Panc1 (cell line): ENCODE measurements at places on chromosomes 3 and 15. TPM values are rescaled to one million over a fixed set of nuclear protein-coding genes. Genes with fewer than 3 reads are reported as not detected.
A peak's percentile ranks its signal among the peaks of the same experiment; 100 is the strongest.

GRCh38 chr3:52176951-52177700 is 20.8 kb upstream of the ALAS1 start:
- H3K4me3 ChIP-seq, result no peak overlapping the region
- H3K4me1 ChIP-seq, result no peaks in the 10 kb centered on the region; the same call in 1 of the 2 replicates
- no peak for DNase-seq
- no peaks in the 10 kb centered on the region for H3K27me3 ChIP-seq
- no peak overlapping the region for H3K27ac ChIP-seq
- no peaks in the 10 kb centered on the region for H3K36me3 ChIP-seq

DNA sequence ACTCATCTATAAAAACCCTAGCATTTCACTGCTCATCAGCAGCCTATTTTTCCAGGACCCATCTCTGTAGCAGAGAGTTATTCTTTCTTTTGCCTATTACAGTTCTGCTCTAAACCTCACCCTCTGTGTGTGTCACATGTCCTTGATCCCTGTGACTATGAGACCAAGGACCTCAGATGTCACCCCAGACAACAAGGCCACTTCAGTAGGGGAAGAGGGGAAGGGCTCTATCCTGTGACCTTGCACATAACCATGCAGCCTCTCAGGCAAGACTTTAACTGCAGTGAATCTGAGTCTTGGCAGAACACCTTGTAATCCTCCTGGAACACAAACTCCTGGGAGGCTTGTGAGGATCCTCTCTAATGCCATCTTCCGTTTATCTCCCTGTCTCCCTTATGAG is 4.4 kb upstream of the ZNF589 start:
- no peak overlapping the region for H3K27ac ChIP-seq
- H3K4me3 ChIP-seq, result no peak overlapping the region
- DNase-seq, result no peak
- no peaks in the 10 kb centered on the region for H3K27me3 ChIP-seq

Gene SMC4
- total RNA-seq, result 160 TPM

GRCh38 chr3:124893526-124893925 is 6.4 kb upstream of the ITGB5 start:
- no peaks in the 10 kb centered on the region for H3K27me3 ChIP-seq
- H3K4me1 ChIP-seq, result peaks cover 5% of the 10 kb centered on the region
- no peak overlapping the region for H3K4me3 ChIP-seq

GRCh38 chr3:104245261-104245660 is 1121.4 kb upstream of the ALCAM start:
- no peak overlapping the region for H3K4me3 ChIP-seq
- no peaks in the 10 kb centered on the region for H3K27me3 ChIP-seq
- no peaks in the 10 kb centered on the region for H3K4me1 ChIP-seq
- 0 out of 2 replicates have a peak overlapping the region, but pooled peaks have one; percentile 8 for H3K27ac ChIP-seq

GRCh38 chr3:159953325-159954085 is 35.1 kb upstream of the IL12A start:
- no peak for DNase-seq
- H3K36me3 ChIP-seq, result no peaks in the 10 kb centered on the region

GRCh38 chr15:87578776-87579175 is 677.8 kb downstream of the NTRK3 start:
- no peak overlapping the region for H3K27ac ChIP-seq
- H3K27me3 ChIP-seq, result no peaks in the 10 kb centered on the region
- H3K36me3 ChIP-seq, result no peaks in the 10 kb centered on the region
- H3K4me1 ChIP-seq, result no peaks in the 10 kb centered on the region

DNA sequence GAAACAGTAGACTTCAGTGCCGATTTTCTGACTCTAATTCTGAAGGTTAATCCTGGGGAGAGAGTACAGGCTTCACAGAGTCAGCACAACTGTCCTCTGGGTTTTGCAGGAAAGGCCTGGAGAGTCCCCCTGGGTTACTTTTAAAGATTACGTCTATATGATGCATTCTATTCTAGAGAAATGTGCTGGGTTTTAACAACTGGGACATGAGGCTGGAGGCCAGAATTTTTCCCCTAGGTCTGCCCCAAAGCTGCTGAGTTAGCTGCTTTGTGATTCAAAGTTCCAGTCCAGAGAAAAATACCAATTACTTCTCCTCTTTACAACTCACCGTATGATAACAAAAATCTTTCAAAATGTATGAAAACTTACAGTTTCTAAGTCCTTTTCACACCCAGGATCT is 240.7 kb upstream of the TPRG1 start:
- no peaks in the 10 kb centered on the region for H3K36me3 ChIP-seq
- DNase-seq, result no peak
- no peak overlapping the region for H3K27ac ChIP-seq
- no peak overlapping the region for H3K4me3 ChIP-seq
- H3K27me3 ChIP-seq, result no peaks in the 10 kb centered on the region

Gene ZNF860
- 8.9 TPM for total RNA-seq

DNA sequence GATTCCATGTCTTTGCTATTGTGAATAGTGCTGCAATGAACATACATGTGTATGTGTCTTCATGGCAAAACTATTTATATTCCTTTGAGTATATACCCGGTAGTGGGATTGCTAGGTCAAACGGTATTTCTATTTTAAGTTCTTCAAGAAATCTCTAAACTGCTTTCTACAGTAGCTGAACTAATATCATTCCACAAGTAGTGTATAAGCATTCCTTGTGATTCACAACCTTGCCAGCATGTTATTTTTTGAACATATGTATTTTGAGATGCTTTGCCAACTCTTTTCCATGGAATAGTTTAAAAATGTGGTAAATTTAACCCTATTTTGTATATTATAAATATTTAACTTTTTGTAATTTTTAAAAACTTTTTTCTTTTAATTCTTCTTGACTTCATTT is 592.7 kb upstream of the NAALADL2 start:
- H3K27ac ChIP-seq, result no peak overlapping the region
- DNase-seq, result no peak
- no peaks in the 10 kb centered on the region for H3K36me3 ChIP-seq
- H3K4me3 ChIP-seq, result no peak overlapping the region

DNA sequence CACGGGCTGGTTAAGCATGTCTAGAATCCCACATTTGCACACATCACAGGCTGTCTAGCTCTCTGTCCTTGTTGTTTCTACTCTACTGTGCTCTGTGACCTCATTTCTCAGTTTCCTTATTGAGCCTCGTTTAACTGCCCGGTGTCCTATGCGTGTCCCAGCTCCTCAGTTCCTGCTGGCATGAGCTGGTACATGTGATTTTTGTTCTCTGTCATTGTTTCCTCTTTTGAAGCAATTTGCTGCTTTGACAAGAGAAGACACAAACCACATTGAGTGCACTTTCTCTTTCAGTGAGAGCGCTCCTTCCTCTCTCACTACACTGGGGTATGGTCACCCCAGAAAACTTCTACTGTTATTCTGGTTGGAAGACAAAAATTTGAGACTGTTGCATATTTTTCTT is 563.5 kb downstream of the PDCD6IP start:
- H3K27me3 ChIP-seq, result no peaks in the 10 kb centered on the region
- H3K4me3 ChIP-seq, result no peak overlapping the region
- no peaks in the 10 kb centered on the region for H3K36me3 ChIP-seq
- H3K27ac ChIP-seq, result no peak overlapping the region
- no peak for DNase-seq
- H3K4me1 ChIP-seq, result no peaks in the 10 kb centered on the region

Gene ISLR2
- 0.36 TPM for total RNA-seq

DNA sequence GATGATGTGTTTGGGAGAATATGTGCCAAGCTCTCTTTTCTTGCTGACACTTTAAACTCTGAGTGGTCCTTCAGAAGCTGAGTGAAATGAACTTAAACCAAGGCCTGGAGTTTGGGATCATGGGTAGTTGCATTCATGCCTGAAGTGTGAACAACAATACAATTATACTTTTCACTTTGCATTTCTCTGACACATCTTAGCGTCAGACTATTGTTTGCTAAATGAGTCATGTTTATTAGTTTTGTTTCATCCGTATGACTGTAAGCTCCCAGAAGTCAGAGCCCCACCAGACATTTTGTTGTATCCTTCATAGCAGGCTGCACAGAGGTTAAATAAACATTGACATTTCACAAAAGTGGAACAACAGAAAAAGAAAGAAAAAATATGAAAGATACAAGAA is 542.6 kb downstream of the TUSC7 start:
- no peaks in the 10 kb centered on the region for H3K27me3 ChIP-seq
- no peaks in the 10 kb centered on the region for H3K36me3 ChIP-seq
- no peak overlapping the region for H3K27ac ChIP-seq

GRCh38 chr3:76264911-76265310 is 479.6 kb upstream of the ZNF717 start:
- no peak for DNase-seq
- H3K27ac ChIP-seq, result no peak overlapping the region
- no peaks in the 10 kb centered on the region for H3K27me3 ChIP-seq
- H3K4me1 ChIP-seq, result no peaks in the 10 kb centered on the region
- no peak overlapping the region for H3K4me3 ChIP-seq
- no peaks in the 10 kb centered on the region for H3K36me3 ChIP-seq
